ENCODE measurements at places on chromosomes 16 and 17.

- no peak for DNase-seq
Measured at GRCh38 chr16:59701963-59702930, 968.1 kb upstream of the GOT2 start.

DNA sequence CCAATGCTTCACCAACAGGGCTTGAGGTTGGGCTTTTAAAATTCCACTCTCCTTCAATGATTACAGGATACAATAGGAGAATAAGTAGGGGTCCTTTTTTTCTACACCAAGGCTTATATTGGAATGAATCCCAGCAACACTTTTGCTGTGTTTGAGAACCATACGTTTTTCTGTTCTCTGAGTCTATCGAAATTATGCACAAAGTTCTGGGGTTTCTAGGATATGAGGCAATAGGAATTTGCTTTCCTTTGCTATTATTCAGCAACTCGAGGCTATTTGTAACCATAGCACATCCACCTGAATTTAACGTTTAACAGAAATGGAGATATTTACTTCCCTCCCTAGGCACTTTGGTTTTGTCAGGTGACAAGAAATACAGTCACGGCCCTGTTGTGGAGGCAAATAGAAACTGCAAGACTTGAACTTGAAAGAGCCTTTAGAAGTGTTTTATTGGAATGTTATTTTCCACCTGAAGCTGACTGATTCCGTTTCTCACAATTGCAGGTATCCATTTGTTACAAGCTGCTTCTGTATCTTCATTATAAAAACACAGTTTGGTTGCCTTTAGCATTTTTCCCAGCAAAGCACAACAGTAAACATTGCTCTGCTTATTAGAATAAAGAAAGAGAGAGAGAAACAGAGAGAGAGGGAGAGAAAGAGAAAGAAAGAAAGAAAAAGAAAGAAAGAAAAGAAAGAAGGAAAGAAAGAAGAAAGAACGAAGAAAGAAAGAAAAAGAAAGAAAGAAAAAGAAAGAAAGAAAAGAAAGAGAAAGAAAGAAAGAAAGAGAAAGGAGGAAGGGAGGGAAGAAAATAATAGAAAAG lies 109.6 kb downstream of the HS3ST3A1 start:
- DNase-seq: no peak

- DNase-seq: no peak
Measured at GRCh38 chr16:81273223-81273950, 34.9 kb downstream of the BCO1 start.

DNA sequence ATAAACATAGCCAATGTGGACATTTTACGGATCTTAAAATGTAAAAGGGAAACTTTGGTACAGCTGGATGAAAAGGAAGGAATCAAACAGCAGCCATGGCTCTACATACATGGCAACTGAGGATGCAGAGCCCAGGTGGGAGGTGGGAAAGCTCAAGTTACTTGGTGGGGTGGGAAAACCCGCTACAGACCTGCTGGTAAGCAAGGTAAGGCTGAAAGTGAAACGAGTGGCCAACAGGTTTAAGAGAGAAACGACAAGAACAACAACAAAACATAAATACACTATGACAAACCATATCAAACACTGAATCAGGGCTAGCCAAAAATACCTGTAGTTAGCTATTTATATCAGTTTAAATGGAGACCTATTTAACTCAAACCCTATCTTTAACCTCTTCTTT lies 185.3 kb downstream of the CEP112 start:
- no peak for DNase-seq

- peak; percentile 45 for DNase-seq
Measured at GRCh38 chr16:4314532-4315185, 1.2 kb upstream of the GLIS2 start.

DNA sequence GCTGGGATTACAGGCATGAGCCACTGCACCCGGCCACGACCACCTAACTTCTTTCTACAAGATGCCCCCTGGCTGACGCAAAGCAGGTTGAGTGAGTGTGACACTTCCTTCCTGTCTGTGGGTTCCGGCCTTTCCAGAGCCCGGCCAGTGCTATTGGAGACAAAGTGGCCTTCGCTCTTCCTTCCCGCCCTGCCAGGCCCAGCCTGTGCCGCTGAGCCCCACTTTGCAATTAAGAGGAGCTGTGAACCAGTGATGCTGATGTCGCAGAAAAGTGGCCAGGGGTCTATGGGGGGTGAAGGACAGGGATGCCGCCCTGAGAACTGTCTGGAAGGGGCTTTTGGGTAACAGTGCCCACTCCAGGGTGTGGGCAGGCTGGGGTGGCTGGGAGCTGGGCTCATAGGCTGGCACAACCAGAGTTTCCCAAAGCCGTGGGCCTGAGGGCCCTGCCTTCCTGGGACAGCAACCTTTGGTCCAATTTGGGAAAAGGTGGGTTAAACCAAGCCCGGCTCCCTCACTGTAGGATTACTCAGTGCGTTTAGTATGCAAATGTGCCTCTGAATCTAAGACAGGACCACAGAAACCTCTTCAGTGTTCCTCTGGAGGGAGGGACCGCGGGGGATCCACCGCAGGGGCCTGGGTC lies 174.9 kb downstream of the SEC14L1 start:
- DNase-seq: no peak

DNA sequence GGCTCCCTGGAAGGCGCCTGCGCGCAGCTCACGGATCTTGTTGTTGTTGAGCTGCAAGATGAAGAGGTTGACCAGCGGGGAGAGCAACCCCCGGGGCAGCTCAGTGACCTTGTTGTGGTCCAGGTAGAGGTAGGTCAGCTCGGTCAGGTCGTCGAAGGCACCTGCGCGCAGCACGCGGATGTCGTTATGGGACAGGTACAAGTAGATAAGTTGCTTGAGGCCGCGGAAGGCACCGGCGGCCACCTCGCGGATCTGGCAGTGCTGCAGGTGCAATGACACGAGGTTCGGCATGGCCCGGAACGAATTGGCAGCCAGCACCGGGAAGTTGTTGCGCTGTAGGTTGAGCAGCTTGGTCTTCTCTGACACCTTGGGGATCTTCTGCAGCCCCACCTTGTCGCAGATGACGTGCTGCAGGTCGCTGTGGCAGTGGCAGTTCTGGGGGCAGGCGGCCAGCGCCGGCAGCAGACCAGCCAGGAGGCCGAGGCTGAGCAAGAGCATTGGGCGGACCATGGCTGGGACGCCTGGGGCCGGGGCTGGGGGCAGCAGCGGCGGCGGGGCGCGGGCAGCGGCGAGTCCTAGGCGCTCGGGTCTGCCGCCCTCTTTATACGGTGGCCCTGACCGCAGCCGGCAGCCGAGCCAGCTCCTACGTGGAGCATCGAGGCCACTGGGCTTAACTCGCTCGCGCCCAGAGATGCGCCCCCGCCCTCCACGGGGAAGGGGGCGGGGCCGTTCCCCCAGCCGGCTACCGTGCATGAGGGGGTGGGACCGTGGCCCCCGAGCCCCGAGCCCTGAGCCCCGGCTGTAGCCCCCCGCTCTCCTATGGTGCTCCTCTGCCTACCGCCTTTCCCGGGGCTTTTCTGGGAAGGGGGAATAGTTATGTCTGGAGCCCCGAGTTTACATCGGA lies at the start of gene CHAD:
Gene CHAD, minus strand, starts transcription at position 577 of the 904 bp plus-strand sequence. Its CDS starts 67 bp downstream, at position 510.
- no peak for DNase-seq

DNA sequence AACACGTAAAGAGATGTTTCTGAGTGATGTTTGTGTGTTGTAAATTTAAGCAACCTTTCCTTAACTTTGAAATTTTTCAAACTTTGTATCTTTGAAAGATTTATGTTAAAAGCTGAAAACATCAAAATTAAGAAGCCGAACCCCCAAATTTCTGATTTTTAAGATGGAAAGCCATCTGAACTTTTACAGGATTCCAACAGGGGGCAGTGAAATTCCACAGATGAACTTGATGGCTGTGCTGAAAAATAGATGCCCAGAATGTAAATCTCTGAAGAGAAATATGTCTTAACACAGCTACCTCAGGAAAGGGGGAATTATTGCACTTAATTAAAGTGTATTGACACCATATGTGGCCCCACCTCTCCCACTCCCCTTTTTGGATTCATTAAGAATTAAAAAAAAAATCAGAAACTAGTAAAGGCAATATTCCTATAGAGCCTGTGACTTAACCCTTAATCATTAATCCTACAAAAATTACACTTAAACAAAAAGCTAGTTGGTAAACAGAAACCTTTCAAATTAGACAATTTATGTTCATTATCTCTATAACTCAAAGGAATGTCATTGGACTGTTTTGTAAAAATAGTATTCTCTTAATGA lies 597.9 kb downstream of the KCNJ2 start:
- peak; percentile 40 for DNase-seq

DNA sequence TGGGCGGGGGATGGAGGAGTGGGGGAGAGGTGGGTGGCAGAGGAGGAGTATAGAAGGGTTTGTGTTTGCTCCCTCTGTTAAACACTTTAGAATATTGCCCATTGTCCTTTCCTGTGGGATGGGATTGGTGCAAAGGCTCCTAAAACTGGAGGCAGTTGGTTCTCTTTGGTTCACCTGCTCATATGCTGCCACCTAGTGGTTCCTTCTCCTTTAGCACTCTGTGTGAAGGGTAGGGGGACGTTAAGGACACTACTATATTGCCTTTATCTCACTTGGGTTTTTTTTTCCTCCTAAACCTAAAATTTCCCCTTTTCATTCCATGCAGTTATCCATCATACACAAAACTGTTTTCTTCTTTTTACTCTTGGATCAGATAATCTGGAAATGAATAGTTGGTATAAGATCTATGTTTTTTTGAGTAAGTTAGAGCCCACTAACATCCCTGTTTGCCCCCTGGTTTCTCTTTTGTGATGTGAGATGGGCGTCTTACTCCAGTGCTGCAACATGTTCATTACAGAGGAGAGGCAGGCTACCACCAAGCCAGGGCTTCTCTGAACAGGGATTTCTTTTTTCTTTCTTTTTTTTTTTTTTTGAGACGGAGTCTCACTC lies 23.8 kb downstream of the SNX11 start:
- DNase-seq: peak; percentile 31

DNA sequence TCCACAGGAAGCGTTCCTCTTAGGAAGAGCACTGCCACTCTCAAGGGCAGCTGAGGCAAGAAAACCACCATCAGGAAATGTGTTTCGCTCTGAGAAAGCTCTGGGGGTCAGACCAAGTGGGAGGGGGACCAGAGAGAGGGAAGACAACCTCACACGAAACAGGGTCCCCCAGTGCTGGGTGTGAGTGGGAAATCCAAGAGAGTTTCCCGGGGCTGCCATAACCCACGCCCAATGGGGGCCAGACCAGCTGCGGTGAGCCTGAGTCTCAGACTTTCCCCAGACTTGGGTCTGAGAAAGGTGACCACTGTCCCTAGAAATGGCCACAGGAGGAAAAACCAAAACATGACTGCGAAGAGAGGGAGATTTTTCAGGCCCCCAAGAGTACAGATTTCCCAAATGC lies 14.5 kb downstream of the DNAH17 start:
- no peak for DNase-seq

- DNase-seq: peak; percentile 31
Measured at GRCh38 chr16:6593799-6594198, 738.8 kb upstream of the RBFOX1 start.

DNA sequence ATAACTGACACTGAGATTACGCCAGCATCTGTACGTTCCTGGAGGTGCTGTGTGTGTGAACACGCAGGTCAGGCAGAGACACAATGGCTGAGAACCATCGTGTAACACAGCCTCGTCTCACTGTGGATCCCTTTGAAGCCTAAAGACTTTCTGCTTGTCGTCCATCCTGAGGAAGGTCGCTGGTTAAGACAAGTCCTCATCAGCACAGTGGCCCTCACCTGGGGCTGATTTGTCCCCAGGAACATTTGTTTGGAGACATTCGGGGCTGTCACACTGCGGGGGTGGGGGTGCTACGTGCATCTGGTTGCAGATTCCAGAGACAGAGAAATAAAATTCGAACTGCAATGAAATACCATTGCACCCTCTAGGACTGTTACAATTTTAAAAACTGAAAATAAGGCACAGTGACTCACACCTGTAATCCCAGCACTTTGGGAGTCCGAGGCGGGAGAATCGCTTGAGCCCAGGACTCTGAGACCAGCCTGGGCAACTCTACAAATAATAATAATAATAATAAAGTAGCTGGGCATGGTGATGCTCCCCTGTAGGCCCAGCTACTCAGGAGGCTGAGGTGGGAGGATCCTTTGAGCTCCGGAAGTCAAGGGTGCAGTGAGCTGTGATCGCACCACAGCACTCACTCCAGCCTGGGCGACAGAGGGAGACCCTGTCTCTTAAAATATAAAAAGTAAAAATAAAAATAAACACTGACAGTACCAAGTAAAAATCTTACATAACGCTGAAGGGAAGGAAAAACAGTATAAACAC lies 112.0 kb upstream of the METRNL start:
- DNase-seq: no peak

DNA sequence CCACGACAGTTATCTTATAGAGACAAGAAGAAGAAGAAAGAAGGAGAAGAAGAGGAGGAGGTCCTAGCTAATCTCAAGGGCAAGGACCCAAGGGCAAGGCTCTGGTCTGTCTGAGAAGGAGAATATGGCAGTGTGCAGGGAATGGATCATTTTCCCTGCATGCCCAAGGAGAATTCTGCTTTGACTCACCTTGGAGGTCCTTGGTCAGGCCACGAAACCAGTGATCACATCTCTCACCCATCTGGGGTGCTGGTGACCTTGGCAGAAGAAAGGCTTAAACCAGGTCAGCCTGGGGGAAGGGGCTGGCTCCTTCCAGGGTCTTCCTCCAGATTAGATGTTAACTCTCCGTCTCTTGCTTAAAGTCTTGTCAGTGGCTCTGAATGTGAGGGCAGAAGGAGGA lies 1.6 kb upstream of the FMNL1 start:
- no peak for DNase-seq

- DNase-seq: no peak
Measured at GRCh38 chr17:29401258-29401657, 11.1 kb downstream of the TAOK1 start.

DNA sequence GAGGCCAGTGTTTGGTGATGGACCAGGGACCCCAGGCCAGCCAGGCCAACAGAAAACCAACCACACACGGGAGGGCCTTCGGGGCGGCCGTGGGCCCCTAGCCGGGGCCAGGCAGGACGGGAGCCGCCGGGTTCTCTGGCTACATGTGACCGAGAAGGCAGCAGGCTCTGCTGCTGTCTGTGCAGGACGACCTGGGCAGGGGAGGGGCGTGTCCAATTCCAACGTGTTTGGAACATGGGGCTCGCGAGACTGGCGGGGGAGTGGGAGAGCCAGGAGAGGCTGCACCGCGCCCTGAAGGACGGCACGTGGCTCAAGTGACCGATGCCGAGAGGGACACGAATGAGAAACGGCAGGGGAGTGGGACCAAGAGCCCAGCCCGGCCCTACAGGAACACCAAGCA lies 75.4 kb downstream of the LMF1 start:
- no peak for DNase-seq

DNA sequence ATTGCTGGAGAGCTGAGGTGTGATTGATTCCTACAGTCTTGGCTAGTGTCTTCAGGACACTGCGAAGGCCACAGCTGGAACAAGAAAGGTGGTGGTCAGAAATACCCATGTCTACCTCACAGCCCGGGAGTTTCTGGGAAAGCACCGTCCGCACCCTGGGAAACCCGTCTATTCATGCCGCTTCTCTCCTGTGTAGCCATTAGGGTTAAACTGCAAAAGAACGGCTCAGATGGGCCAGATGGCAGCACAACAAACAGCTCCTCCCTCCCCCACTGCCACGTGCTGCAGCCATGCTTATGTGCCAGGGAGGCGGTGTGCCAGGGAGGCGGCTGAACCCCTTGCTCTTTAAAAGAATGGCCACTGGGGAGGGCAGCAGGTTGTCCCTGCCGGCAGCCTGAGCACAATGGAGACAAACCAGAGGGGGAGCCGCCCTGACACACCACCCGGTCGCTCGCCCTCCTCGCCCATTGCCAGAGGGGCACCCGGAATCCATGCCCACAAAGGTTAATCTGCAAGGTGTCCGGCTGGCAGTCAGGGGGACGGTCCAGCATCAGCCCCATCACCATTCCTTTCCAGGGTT lies 65.2 kb downstream of the CYTH1 start:
- peak; percentile 52 for DNase-seq
